ENCODE measurements at places on chromosomes 1 and 21.
A peak's percentile ranks its signal among the peaks of the same experiment; 100 is the strongest.

- DNase-seq = no peak
- no peaks in the 10 kb centered on the region for H3K36me3 ChIP-seq
- peaks cover 7% of the 10 kb centered on the region for H3K27me3 ChIP-seq
- no peak overlapping the region for H3K27ac ChIP-seq
- no peaks in the 10 kb centered on the region for H3K4me1 ChIP-seq
- H3K4me3 ChIP-seq = no peak overlapping the region
Measured at GRCh38 chr1:226606311-226607267, 58.0 kb downstream of the STUM start.

- H3K27me3 ChIP-seq = peaks cover 25% of the 10 kb centered on the region
- no peak overlapping the region for H3K4me3 ChIP-seq
- peaks cover 6% of the 10 kb centered on the region for H3K36me3 ChIP-seq
- H3K4me1 ChIP-seq = no peaks in the 10 kb centered on the region
- no peak overlapping the region for H3K27ac ChIP-seq
Measured at GRCh38 chr1:39668894-39669293, 3.0 kb downstream of the NT5C1A start.

DNA sequence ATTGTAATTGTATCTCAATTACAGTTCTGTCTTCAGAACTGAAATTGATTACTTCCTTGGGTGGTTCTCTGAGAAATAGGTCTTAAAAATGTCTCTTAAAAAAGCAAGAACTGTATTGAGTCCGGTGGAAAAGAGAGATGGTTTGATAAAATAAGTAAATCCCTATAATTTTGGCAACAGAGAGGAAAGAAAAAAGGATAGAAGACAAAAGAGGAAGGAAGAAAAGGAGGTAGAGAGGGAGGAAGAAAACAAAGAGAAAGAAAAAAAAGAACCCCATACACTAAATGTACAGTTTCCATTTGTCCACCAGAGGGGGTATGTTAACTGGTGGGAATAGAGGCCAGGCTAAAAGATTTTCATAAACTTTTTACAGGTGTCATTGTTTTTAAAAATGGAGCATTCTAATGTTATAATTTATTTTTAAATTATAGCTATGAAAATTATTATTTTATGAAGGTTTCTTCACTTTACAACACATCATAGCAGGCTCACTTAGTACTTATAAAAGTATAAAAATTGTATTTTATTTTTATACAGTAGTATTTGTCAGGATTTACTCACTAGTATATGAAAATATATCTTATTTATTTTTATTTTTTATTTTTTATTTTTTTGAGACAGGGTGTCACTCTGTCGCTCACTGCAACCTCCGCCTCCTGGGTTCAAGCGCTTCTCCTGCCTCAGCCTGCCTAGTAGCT, 2.1 kb upstream of the UBE2T start:
- peak; percentile 27 for DNase-seq
- H3K4me3 ChIP-seq = no peak overlapping the region
- H3K4me1 ChIP-seq = peaks cover 26% of the 10 kb centered on the region
- H3K27ac ChIP-seq = no peak overlapping the region
- no peaks in the 10 kb centered on the region for H3K27me3 ChIP-seq
- peaks cover 14% of the 10 kb centered on the region for H3K36me3 ChIP-seq

DNA sequence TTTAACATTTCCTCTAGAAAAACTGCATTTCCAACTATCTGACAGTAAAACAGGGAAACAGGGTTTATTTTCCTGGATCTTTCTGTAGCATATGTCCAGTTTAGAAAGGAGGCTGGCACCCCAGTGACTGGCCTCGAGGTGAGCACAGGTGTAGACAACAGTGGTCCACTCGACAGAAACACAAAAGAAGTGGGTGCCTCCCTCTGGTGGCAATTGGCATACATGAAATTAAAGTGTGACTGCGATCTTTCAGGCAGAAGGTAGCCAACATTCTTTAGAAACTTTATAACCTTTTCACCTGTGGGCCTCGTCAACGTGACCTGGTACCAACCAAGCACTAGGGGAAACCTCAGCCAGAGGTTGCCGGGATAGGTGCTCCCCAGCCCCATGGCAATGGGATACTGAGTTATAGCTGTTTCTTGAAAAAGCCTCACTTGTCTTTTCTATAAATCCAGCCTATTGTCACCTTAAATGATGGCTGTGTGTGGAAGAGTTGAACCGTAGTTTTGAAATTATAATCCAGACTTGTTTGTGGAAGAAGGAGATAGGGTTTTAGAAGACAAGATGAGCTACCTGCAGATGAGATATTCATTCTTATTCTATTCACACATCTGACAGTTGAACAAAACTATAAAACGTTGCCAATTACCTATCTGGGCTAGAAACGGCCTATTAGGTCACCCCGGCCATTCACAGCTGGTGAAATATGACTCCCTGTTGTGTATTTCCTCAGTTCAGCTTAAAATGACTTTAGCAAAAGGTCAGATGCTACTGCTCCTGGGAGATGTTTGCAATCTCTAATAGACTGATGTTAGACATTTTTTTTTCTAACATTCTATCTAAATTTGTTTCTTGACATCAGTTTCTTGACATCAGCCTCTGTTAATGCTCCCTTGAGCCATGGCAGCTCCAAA, 44.3 kb downstream of the PCP4 start:
- H3K4me3 ChIP-seq = no peak overlapping the region
- H3K27ac ChIP-seq = no peak overlapping the region
- H3K27me3 ChIP-seq = peaks cover 10% of the 10 kb centered on the region
- DNase-seq = no peak
- no peaks in the 10 kb centered on the region for H3K36me3 ChIP-seq

- H3K27me3 ChIP-seq = no peaks in the 10 kb centered on the region
- no peak for DNase-seq
- H3K36me3 ChIP-seq = no peaks in the 10 kb centered on the region
- no peak overlapping the region for H3K27ac ChIP-seq
- H3K4me3 ChIP-seq = no peak overlapping the region
Measured at GRCh38 chr21:31370281-31370892, 26.3 kb upstream of the TIAM1 start.

DNA sequence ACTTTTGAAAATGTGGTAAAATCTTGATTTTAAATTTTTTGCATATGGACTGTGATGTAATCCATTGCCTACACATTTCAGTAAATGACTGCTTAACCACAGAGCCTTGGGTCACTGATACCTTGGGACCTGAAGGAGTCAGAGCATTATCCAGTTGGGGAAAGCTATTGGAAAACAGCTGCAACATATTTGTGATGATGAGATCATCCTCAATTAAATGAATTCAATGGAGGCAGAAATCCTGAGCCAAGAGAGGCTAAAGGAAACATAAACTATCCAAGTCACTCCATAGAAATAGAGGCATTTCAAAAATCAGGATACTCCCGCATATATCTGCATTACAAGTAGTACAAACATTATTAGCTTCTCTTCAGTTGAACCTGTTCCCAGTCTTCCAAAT, 99.8 kb upstream of the PRMT6 start:
- H3K36me3 ChIP-seq = no peaks in the 10 kb centered on the region
- H3K27ac ChIP-seq = no peak overlapping the region
- DNase-seq = no peak
- H3K4me1 ChIP-seq = no peaks in the 10 kb centered on the region

DNA sequence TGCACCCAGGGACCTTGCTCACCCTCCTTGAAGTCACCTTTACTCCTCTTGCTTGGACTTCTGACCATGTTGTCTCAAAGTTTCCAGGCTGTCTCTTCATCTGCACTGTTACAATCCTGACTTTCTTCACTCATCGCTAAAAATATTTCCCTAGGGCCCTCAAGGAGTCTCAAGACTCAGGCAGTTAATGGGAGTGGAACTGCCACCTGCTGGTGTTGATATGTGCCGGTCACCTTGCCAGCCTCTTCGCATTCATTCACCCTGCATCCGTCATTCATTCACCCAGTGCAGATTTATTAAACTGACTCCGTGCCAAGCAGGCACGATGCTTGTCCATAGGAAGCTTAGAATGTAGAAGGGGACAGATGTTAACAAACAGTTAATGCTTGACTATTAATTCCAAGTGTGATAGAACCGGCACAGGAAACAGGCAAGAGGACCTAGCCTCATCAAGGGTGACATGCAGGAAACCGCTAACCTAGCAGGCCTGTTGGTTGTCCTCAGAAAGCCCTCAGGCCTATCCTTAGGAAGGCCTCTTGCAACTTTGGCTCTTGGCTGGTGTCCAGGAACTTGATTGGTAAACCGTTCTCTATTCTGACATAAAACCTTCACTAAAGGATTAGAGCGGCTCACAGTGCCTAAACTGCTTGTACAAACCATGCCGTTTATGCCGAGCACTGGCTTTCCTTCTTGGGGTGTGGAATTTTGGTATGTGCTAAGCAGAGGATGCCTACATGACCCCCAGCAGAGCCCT, 342.2 kb downstream of the CAMTA1 start:
- H3K36me3 ChIP-seq = no peaks in the 10 kb centered on the region
- H3K4me1 ChIP-seq = no peaks in the 10 kb centered on the region
- no peaks in the 10 kb centered on the region for H3K27me3 ChIP-seq
- H3K4me3 ChIP-seq = no peak overlapping the region

DNA sequence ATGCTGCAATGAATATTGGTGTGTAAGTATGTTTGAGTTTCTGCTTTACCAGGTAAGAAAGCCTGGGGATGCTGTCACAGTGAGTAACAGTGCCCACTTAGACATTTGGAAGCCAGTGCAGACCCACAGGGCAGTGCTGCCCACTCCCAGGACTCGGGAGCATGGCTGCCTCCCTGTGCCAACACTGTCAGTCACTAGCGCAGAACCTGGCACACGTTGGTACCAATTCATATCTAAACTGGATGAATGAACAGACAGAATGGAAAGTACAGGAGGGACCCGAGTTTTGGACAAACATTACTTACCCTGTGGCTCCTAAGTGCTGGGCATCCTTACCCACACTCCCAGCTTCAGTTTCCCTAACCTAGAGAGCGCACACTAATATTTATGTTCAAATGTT, 1.6 kb upstream of the EVA1C start:
- H3K4me3 ChIP-seq = peak overlapping the region; percentile 98
- peak overlapping the region; percentile 89 for H3K27ac ChIP-seq
- peaks cover 61% of the 10 kb centered on the region for H3K4me1 ChIP-seq
- peaks cover 14% of the 10 kb centered on the region for H3K36me3 ChIP-seq
- no peaks in the 10 kb centered on the region for H3K27me3 ChIP-seq
- DNase-seq = no peak

GRCh38 chr1:216032961-216033614, 390.2 kb downstream of the USH2A start:
- no peak overlapping the region for H3K4me3 ChIP-seq
- no peak for DNase-seq
- no peaks in the 10 kb centered on the region for H3K27me3 ChIP-seq
- no peaks in the 10 kb centered on the region for H3K4me1 ChIP-seq

- no peaks in the 10 kb centered on the region for H3K4me1 ChIP-seq
- H3K27ac ChIP-seq = peak overlapping the region; percentile 65
- H3K36me3 ChIP-seq = peaks cover 52% of the 10 kb centered on the region
- H3K27me3 ChIP-seq = no peaks in the 10 kb centered on the region
Measured at GRCh38 chr21:32371913-32372314, 20.9 kb downstream of the URB1 start.

DNA sequence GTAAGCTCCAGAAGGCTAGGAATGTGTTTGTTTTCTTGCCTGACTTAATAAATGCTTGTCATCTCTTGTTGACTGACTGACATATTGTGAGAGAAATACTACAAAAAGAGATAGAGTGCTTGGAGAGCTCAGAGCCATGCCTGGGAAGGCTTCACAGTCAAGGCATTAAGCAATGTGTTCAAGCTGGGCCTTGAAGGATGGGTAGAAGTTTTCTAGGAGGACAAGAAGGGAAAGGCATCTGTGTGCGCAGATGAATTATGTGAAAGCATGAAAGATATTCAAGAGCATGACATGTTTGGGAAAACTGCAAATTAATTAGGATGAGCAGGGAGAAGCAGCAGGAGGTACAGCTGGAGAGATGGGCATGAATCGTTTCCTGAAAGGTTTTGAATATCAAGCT, 5.6 kb downstream of the SLAMF8 start:
- peaks cover 58% of the 10 kb centered on the region for H3K4me1 ChIP-seq
- no peaks in the 10 kb centered on the region for H3K27me3 ChIP-seq
- H3K4me3 ChIP-seq = no peak overlapping the region
- peaks cover 12% of the 10 kb centered on the region for H3K36me3 ChIP-seq
- no peak overlapping the region for H3K27ac ChIP-seq
- DNase-seq = no peak

- DNase-seq = no peak
- no peak overlapping the region for H3K4me3 ChIP-seq
- H3K27ac ChIP-seq = no peak overlapping the region
Measured at GRCh38 chr1:171645553-171646248, 6.8 kb downstream of the MYOC start.

GRCh38 chr21:14862794-14863720, 201.7 kb downstream of the NRIP1 start:
- peaks cover 4% of the 10 kb centered on the region for H3K4me1 ChIP-seq
- H3K27ac ChIP-seq = no peak overlapping the region
- no peaks in the 10 kb centered on the region for H3K27me3 ChIP-seq
- no peaks in the 10 kb centered on the region for H3K36me3 ChIP-seq
- no peak for DNase-seq

GRCh38 chr1:62045574-62045973, 149.1 kb upstream of the L1TD1 start:
- H3K4me3 ChIP-seq = no peak overlapping the region
- peaks cover 11% of the 10 kb centered on the region for H3K36me3 ChIP-seq
- H3K4me1 ChIP-seq = no peaks in the 10 kb centered on the region

- no peak overlapping the region for H3K27ac ChIP-seq
- H3K36me3 ChIP-seq = peaks cover 6% of the 10 kb centered on the region
- no peak overlapping the region for H3K4me3 ChIP-seq
- no peak for DNase-seq
- no peaks in the 10 kb centered on the region for H3K27me3 ChIP-seq
- H3K4me1 ChIP-seq = no peaks in the 10 kb centered on the region
Measured at GRCh38 chr1:50651476-50652263, 228.4 kb upstream of the DMRTA2 start.

DNA sequence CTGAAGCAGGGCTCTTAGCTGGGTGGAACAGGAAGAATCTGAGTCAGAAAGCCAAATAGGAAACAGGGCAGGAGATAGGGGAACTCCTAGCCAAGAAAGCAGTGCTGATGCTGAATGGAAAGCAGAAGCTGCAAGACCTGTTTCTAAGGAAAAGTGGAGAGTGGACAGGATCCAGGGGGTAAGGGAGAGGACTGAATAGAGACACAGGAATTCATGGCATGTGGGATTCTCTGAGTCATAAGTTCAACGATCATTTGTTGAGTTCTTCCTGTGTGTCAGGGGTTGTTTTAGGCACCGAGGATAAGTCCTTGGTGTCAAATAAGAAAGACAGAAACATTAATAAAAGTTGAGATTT, 153.8 kb upstream of the FGGY start:
- no peaks in the 10 kb centered on the region for H3K36me3 ChIP-seq
- no peak overlapping the region for H3K4me3 ChIP-seq
- peaks cover 9% of the 10 kb centered on the region for H3K4me1 ChIP-seq
- no peaks in the 10 kb centered on the region for H3K27me3 ChIP-seq
- no peak for DNase-seq
- no peak overlapping the region for H3K27ac ChIP-seq

DNA sequence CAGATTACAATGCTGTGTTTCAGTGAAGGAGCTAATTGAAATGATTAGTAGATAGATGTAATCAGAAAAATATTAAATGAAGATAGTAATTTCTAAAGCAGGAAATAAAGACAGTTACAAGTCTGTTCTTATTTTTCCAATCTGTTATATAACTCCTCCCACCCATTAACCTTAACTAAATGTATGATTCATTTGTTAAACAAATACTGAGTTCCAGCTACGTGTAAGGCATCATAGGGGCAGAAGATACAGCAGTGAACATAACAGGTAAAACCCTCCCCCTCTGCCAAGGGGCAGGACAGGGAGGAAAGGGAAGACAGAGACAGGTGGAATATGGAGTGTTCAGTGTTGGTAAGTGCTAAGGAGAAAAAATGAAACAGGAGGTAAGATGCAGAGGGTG, at the start of gene FAM177B:
TSS of gene FAM177B (plus strand) at position 231 of the 400 bp plus-strand sequence. CDS start 9,344 bp downstream, outside the sequence.
- H3K4me1 ChIP-seq = peaks cover 1% of the 10 kb centered on the region
- H3K4me3 ChIP-seq = no peak within 1 kb of the TSS
- no peak for DNase-seq
- H3K36me3 ChIP-seq = peaks cover 35% of the 10 kb centered on the region
- no peak within 1 kb of the TSS for H3K27ac ChIP-seq
